ENCODE measurements at places on chromosomes 6 and 20. TPM values are rescaled to one million over a fixed set of nuclear protein-coding genes. Genes with fewer than 3 reads are reported as not detected.

Gene FOXQ1
- 51.0 TPM for total RNA-seq

GRCh38 chr6:118101831-118102345, 194.8 kb downstream of the SLC35F1 start:
- no peak overlapping the region for H3K27ac ChIP-seq
- no peaks in the 10 kb centered on the region for H3K36me3 ChIP-seq
- no peak overlapping the region for H3K4me3 ChIP-seq
- H3K4me1 ChIP-seq, result no peaks in the 10 kb centered on the region
- H3K27me3 ChIP-seq, result no peaks in the 10 kb centered on the region
- no peak for DNase-seq

Gene CDSN
- 0.35 TPM for total RNA-seq

DNA sequence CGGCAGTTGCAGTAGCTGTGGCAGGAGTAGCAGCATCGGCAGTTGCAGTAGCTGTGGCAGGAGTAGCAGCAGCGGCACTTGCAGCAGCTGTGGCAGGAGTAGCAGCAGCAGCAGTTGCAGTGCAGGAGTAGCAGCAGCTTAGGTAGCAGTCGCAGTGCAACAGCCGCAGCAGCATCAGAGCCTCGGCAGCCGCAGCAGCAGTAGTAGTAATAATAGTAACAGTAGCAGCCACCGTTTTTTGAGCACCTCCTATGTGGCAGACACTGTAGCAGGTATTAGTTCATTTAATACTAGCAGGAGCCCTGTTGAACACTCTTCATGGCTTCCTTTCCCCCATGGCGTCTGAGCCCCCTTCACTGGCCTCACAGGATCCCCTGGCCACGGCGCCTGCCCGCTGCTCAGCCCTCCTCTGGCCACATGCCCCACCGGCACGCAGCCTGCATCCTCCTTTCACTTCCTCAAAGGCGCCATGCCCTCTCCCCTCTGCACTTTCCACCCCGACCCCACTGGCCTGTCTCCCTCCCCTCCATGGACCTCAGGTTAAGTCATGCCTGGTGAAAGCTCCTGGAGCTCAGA, 19.1 kb upstream of the IRF4 start:
- H3K27me3 ChIP-seq, result peaks cover 40% of the 10 kb centered on the region
- no peak overlapping the region for H3K27ac ChIP-seq

Gene SLC2A10
- total RNA-seq, result 24.9 TPM

- no peaks in the 10 kb centered on the region for H3K4me1 ChIP-seq
- no peak overlapping the region for H3K4me3 ChIP-seq
- DNase-seq, result no peak
- H3K27me3 ChIP-seq, result no peaks in the 10 kb centered on the region
- H3K27ac ChIP-seq, result no peak overlapping the region
- no peaks in the 10 kb centered on the region for H3K36me3 ChIP-seq
Observed at GRCh38 chr20:21867353-21867752, 161.9 kb downstream of the PAX1 start.

- H3K4me1 ChIP-seq, result peaks cover 15% of the 10 kb centered on the region
- no peaks in the 10 kb centered on the region for H3K36me3 ChIP-seq
- no peak overlapping the region for H3K4me3 ChIP-seq
Observed at GRCh38 chr20:48761874-48762273, 65.9 kb downstream of the PREX1 start.

DNA sequence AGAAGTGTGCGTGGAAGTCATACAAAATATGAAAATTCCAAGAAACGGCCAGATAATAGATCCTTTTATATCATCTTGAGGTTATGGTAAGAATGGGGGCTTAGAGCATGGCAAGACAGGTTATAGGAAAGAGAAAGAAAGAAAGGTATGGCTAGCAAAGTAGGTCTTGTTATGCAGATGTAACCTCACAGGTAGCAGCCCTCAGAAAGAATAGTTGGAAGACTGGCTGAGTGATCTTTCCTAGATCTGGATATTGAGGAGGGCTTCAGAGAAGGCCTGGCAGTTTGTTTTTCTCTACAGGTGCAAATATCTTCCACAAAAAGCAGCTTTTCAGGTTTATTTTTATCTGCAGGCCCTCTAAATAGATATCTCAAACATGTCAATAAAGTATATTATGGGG, 679.5 kb downstream of the KHDRBS2 start:
- no peaks in the 10 kb centered on the region for H3K4me1 ChIP-seq
- H3K36me3 ChIP-seq, result no peaks in the 10 kb centered on the region
- no peaks in the 10 kb centered on the region for H3K27me3 ChIP-seq

Gene RBBP8NL
- 6.2 TPM for total RNA-seq
